ENCODE measurements at places on chromosomes 3 and 15.
A peak's percentile ranks its signal among the peaks of the same experiment; 100 is the strongest.

GRCh38 chr3:20326541-20326940, 140.5 kb upstream of the SGO1 start:
- DNase-seq, result no peak

- no peak for DNase-seq
Measured at GRCh38 chr15:60883691-60884640, 345.1 kb downstream of the RORA start.

DNA sequence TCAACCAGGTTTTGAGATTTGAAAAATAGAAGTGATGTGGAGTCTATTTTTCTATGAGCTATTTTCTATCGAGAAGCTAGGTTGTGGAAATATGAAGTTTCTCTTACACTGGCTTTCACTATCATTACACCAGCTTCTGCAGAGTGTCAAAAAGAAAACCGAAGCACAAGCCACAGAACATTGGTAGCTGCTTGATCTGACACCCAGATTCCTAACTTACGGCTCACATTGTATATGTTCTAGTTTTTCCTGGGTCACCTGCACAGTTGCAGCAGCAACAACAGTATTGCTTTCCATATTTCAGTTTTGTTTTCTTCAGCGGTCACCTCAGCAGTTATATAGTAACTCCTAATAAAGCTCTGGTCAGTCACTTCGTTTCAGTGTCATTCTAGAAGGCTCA, 790.1 kb downstream of the PLOD2 start:
- DNase-seq, result no peak

DNA sequence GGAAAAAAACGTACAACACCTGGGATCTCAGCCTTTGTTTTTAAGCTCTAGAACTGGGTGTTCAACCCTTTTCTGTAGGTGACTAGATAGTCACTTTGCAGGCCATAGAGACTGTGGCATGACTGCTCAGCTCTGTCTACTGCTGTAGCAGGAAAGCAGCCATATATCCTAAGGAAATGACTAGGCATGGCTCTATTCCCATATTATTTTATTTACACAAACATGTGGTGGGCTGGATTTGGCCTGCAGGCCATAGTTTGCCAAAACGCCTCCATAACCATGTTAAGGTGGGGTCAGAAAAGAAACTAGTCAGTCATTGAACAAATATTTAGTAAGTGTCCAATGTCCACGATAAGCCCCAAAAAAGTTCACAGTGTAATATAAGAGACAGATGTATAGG, 452.5 kb downstream of the MCTP2 start:
- DNase-seq, result no peak

DNA sequence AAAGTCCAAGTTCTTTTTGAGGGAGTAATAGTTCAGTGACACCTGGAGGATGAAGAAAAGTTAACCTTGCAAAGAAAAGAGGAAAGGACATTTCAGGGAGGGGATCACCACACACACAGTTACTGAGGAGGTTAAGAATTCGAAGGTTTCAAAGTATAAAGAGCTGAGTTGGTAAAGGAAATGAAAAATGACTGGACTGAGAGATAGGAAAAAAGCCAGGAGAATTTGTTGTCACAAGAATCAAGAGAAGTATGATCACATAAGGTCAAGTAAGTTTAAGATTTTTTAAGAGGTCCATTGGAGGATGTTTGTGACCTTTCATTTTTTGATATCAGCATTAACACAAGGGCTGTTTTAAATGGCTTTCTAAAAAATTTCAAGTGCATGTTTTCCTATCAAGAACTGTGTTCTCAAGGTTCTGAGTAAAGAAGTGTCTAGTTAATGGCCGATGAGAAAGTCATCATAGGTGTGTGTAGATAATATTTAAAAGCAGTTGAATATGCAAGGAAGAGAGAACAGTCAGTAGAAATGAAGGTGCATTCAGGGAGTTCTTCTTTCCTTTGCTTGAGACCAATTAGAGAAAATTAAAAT, 189.2 kb upstream of the RBMS3 start:
- no peak for DNase-seq

DNA sequence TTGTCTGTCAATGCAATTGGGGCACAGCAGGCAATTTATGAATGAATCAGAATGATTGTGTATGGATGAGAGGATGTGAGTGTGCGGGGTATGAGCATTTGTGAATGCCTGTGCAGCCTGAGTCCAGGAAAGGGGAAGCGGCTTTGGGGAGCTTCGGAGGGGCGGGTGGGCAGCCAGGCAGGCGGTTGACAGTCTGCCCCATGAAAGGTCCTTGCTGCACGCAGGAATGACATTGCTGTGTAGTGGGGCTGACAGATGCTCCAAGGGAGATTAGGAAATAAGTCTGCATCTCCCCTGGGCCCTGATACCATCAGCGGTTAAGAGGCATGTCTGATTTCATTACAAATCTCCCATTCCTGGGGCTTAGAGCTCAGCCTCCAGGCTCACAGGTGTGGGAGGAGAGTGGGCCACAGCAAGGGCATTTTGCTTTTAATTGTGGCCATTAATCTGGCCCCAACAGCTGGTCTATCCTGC, 26.4 kb upstream of the TSPAN3 start:
- peak; percentile 96 for DNase-seq

- DNase-seq, result no peak
Measured at GRCh38 chr3:7309641-7310102, 448.8 kb downstream of the GRM7 start.

DNA sequence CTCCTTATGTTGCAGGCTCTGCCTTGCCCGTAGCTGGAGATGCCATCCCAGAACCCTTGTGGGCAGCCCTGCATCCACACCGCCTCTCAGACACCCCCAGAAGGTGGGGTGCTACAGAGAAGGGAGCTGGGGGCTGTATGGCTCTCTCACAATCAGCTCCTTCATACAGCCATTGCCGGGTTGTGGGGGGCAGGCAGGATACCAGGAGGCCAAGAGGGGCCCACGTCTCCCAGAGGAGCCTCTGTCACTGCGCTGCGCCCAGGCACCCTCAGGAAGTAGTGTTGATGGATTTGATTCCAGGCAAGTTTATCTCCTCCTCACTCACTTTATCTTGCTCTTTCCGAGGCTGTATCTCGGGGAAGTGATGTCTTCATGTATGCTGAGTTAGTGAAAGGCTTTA, 171.6 kb downstream of the CHDH start:
- DNase-seq, result no peak

DNA sequence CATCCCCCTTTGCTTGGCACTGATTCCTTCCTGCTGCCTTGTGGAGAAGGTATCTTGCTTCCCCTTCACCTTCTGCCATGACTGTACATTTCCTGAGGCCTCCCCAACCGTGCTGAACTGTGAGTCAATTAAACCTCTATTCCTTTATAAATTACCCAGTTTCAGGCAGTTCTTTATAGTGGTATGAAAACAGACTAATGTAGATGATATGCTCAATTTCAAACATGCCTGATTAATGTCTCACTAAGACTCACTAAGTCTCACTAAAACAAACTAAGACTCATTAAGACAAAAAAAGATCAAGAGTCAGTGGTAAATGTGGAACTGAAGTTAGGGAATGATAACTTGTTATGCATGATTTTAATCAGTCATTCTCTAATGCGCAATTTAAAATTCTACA, 606.6 kb downstream of the RBMS3 start:
- DNase-seq, result no peak

- peak; percentile 37 for DNase-seq
Measured at GRCh38 chr3:197811343-197811742, 20.3 kb downstream of the LRCH3 start.

DNA sequence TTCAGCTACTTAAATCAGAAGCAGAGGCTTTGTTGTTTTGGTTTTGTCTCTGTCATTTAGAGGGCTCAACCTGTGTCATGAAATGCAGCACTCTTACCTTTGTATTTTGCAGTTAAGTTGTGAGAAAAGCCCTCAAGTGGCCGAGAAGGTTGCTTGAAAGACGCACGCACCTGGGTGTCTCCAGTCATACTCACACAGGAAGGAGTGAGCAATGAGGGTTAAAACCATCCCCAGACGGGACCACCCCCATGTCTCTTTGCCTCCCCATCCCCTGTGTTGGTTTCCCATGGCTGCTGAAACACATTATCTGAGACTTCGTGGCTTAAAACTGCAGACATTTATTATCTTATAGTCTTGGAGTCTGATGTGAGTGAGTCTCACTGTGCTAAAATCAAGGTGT, 376.1 kb upstream of the CFAP20DC start:
- DNase-seq, result no peak

- no peak for DNase-seq
Measured at GRCh38 chr15:89899951-89900567, 6.3 kb upstream of the AP3S2 start.

- peak; percentile 74 for DNase-seq
Measured at GRCh38 chr3:194871143-194871863, 185.6 kb downstream of the FAM43A start.

DNA sequence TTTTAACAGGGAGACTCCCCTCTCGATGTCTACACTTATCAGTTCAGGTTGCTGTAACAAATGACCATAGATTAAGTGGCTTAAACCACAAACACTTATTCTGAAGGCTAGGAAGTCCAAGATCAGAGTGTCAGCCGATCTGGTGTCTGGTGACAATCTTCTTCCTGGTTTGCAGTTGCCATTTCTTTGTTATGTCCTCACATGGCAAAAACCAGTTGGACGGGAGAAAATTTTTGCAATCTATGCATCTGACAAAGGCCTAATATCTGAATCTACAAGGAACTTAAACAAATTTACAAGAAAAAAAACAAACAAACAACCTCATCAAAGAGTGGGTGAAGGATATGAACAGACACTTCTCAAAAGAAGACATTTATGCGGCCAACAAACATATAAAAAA, 116.9 kb upstream of the FOXB1 start:
- no peak for DNase-seq

DNA sequence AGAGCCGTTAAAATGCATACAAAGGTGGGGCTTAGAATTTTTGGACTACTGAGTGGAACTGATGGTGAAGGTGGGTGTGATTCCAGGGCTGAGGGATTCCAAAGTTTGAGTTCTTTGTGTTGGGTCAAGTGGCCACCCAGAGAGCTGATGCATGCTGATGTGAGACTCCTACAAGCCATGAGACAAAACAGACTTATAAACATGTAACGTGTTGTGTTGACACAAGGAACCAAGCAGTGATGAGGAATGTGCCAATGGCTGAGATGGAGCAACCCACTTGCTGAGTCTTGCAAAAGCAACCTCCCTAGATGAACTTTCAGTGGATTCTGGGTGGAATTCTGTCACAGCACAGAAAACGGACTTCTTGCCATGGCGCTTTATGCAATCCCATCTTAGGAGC, 289.0 kb downstream of the TLE3 start:
- DNase-seq, result no peak

GRCh38 chr3:190239325-190239724, 82.9 kb downstream of the CLDN1 start:
- no peak for DNase-seq

GRCh38 chr15:75597667-75598341, 18.7 kb upstream of the PTPN9 start:
- DNase-seq, result peak; percentile 31

- DNase-seq, result no peak
Measured at GRCh38 chr3:20811006-20811405, 625.0 kb upstream of the SGO1 start.

GRCh38 chr3:116947148-116947547, 237.6 kb downstream of the TUSC7 start:
- no peak for DNase-seq

GRCh38 chr15:55859681-55860080, 116.7 kb upstream of the PRTG start:
- DNase-seq, result no peak

GRCh38 chr15:82916161-82916952, 36.2 kb downstream of the HOMER2 start:
- no peak for DNase-seq

GRCh38 chr3:48514431-48515227, 10.7 kb upstream of the SHISA5 start:
- no peak for DNase-seq

- no peak for DNase-seq
Measured at GRCh38 chr3:150168698-150169097, 198.0 kb upstream of the PFN2 start.

DNA sequence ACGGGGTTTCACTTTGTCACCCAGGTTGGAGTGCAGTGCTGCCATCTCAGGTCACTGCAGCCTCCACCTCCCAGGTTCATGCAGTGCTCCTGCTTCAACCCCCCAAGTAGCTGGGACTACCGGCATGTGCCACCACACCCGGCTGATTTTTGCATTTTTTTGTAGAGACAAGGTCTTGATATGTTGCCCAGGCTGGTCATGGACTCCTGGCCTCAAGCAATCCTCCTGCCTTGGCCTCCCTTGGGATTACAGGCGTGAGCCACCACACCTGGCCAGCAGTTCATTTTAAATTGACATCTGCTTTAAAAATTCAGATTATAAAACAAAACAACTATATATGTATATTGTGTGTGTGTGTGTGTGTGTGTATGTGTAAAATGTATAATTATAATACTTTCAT, 38.3 kb downstream of the CALML4 start:
- DNase-seq, result no peak

DNA sequence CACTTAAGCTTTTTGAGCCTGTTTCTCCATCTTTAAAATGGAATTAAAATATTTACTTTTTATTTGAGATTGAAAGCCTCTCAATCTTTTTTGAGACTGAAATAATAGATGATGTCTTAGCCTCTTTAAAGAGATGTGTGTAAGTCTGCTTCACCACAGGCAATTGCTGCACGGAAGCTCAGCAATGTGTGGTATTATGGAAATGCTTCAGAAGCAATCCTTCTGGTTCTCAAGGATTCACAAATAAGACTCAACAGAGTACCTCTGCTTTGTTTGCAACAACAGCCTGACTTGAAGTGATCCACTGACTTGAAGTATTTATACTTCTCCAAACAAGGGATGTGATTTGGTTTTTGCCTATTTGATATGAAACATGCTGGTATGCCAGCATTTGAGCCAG, 332.0 kb upstream of the RASGRP1 start:
- no peak for DNase-seq

DNA sequence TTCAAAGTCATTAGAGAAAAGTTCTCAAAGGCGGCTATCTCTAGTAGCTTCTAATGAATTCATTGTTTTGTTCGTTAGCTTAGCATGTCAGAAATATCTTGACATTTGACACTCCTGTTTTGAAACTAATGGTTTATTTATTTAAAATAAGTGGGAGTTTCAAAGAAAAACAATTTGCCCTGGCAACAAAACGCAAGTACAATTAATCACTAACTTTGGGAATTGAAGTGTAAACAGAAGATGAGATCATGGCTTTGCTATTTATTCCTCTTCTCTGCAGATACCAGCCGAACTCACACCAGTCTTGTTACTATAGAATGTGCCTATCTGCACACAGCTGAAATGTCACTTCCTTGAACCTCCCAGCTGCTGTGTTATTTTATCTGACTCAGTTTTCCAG, 27.5 kb downstream of the MASP1 start:
- no peak for DNase-seq

DNA sequence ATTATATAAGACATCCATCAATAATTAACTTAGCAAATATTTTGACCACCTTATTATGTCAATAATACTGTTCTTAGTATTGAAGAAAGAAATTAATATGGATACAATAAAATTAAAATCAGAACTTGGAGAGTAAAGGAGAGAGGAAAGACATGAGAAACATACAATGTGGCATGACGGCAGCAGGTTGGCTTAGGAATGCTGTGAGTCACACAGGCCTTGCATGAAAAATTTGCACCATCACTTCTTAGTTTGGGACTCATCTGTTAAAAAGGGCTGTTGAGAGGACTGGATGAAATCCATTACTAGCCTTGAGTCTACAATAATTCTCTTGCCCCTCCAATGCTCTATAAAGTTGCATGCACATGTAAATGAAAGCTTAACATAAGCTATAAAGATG, 880.8 kb downstream of the ROBO1 start:
- no peak for DNase-seq

All from NB4 (cell line).